ENCODE measurements at places on chromosomes 2 and 18.

DNA sequence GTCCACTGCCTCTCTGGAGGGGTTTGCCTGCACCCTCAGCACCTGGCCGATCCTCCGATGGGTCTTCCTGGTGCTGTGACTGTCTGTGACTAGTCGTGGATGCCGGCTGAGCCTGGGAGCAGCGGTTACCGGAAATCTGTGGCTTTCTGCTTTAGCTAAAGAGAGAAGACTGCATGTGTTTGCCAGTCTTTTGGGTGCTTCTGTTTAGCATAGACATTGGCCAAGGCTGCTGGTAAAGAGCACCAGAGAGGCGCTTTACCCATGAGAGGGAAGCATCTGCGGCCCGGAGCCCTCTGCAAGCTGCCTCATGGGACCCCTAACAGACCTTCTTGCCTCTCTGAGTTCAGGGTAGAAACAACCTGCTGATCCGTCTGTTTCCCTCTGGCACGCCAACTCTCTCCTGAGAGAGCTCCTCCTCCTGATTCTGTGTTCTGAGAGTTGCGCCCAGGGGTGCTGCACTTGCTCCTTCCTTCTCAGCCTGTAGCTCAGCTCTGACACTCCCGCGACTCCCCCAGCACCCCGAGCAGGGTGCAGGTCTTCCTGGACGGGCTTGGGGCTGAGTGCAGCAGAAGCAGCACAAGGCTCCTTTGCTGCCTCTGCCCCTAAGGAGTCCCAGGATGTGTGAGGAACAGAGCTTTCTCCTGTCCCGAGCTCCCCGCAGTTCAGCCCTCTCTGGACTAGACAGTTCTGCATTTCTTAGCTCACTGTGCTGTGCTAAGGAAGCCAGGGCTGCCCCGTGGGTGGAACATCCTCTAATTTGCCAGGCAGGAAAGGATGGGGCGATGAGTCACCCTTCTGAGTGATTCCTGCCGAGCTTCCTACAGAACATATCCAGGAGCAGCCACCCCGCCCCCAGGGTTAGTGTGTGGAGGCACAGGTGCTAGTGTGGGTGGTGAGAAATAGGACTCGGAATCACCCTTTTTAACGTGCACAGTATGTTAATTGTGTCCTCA is 203.2 kb downstream of the SH3RF3 start:
- DNase-seq: no peak

DNA sequence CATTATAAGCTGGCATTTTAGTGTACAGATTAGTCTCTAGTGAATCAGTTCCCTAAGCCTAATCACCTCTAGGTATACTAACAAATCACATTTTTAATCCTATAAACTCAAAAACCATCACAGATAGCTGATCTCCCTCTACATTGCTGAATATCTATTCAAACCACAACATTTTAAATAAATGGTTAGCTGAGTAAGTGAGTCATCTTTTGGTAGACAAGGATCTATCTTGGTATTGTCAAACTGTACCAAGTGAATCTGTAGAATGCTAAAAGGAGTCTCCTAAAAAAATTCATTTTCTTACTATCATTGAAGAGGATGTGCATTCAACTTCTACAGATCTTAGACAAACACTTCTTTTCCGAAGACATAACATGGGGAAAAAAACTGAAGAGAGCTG is 40.7 kb downstream of the INO80D start:
- no peak for DNase-seq

DNA sequence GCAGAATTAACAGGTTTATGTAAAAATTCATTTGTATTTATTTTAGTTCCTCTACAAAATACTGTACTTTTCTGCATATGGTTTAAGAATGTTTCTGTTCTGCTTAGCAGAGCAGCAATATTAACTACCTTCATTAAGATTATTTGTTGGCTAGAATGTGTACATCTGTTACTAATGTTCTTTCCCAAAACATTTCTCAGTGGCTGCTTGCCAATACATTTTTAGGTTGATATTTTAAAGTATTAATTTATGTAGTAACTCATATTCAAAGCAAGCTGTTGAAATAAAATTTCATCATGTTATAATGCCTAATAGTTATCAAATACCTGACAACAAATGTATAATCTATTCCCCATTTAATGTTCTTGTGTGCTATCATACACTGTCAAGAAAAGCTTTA is 40.3 kb downstream of the PRKD3 start:
- no peak for DNase-seq

DNA sequence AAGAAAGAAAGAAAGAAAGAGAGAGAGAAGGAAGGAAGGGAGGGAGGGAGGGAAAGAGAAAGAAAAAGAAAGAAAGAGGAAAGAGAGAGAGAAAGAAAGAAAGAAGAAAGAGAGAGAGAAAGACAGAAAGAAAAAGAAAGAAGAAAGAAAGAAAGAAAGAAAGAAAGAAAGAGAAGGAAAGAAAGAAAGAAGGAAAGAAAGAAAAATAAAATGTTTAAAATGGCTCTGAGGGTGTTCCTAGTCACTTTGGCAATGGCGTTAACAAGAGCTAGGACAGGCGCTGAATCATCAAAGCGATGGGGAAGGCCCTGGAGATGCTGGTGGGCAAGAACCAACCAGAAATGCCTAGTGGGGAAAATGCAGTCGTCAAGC is 77.8 kb upstream of the GPC1 start:
- DNase-seq: no peak

DNA sequence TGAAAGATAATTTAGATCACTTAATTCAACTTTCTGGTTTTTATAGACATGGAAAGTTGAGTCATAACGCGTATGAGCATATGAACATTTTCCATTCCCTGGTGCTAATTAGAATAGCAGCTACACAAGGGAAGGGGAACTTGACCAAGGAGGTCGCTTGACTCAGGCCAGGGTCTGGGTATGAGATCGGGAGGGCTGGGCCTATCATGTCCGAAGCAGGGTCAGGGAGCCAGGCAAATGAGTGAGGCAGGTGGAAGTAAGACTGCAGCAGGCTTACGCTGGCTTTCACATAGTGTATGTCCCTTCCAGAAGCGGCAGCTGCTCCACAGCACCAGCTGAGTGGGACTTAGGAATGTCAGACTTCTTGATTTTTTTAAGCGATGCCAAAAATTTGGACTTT is 14.7 kb downstream of the RALB start:
- DNase-seq: peak; percentile 45

GRCh38 chr18:10928772-10929373 is 220.5 kb downstream of the PIEZO2 start:
- no peak for DNase-seq
